Dermis microvascular lymphatic vessel endothelial cell (primary cell): ENCODE measurements at places on chromosomes 7 and 10. TPM values are rescaled to one million over a fixed set of nuclear protein-coding genes. Genes with fewer than 3 reads are reported as not detected.

The CNNM1 gene
- total RNA-seq = under 0.01 TPM in 1 of 2 replicates, not detected in the other

The OR2A1 gene
- total RNA-seq = under 0.01 TPM in 2 replicates

The CYP2C9 gene
- total RNA-seq = not detected in 2 replicates

The HDAC9 gene
- total RNA-seq = 2.0 and 5.3 TPM in 2 replicates

The RNF148 gene
- total RNA-seq = 0.51 and 0.89 TPM in 2 replicates

The RNF133 gene
- total RNA-seq = 0.51 and 1.0 TPM in 2 replicates

The PILRA gene
- total RNA-seq = 0.13 TPM in 1 of 2 replicates, not detected in the other

The CYP3A7 gene
- total RNA-seq = not detected in 2 replicates

The GDF2 gene
- total RNA-seq = not detected in 2 replicates

The MRPL32 gene
- 57.4 and 59.6 TPM in 2 replicates for total RNA-seq

The ABLIM1 gene
- 40.6 and 50.2 TPM in 2 replicates for total RNA-seq

The CHAT gene
- not detected in 2 replicates for total RNA-seq

The PRSS37 gene
- total RNA-seq = not detected in 2 replicates

The COL17A1 gene
- total RNA-seq = 0.25 and 0.90 TPM in 2 replicates

The HTR5A gene
- not detected in 2 replicates for total RNA-seq

The HMX3 gene
- total RNA-seq = not detected in 2 replicates

The TWIST1 gene
- not detected in 2 replicates for total RNA-seq

The ADAM22 gene
- total RNA-seq = 0.26 and 0.38 TPM in 2 replicates

The ZNF467 gene
- total RNA-seq = 4.5 and 8.0 TPM in 2 replicates

The ANKRD61 gene
- under 0.01 and 0.25 TPM in 2 replicates for total RNA-seq

The TMEM139 gene
- not detected in 2 replicates for total RNA-seq

The SEC23IP gene
- total RNA-seq = 14.4 and 16.9 TPM in 2 replicates

The TRA2A gene
- total RNA-seq = 24.9 and 29.3 TPM in 2 replicates

The OR2A12 gene
- not detected in 2 replicates for total RNA-seq

The METTL27 gene
- total RNA-seq = 0.90 and 1.0 TPM in 2 replicates

The MMD2 gene
- not detected in 2 replicates for total RNA-seq

The LDB3 gene
- not detected in 2 replicates for total RNA-seq

The ITIH2 gene
- total RNA-seq = not detected in 2 replicates

The PKD2L1 gene
- not detected in 2 replicates for total RNA-seq

The TOMM7 gene
- 94.4 and 103 TPM in 2 replicates for total RNA-seq

The TMEM229A gene
- total RNA-seq = not detected in 2 replicates

The ASB4 gene
- total RNA-seq = not detected in 2 replicates

The SPRN gene
- not detected in 2 replicates for total RNA-seq

The C10orf90 gene
- not detected in 2 replicates for total RNA-seq

The ACBD7 gene
- 0.89 and 3.1 TPM in 2 replicates for total RNA-seq

The TRIP6 gene
- total RNA-seq = 43.5 and 46.4 TPM in 2 replicates

The LFNG gene
- total RNA-seq = 19.5 and 19.7 TPM in 2 replicates

The C10orf67 gene
- total RNA-seq = not detected in 2 replicates

The GRM3 gene
- total RNA-seq = not detected in 2 replicates

The SDK1 gene
- 0.39 and 2.1 TPM in 2 replicates for total RNA-seq

The ATRNL1 gene
- 0.77 and 1.6 TPM in 2 replicates for total RNA-seq

The FBXL13 gene
- total RNA-seq = 0.13 and 0.39 TPM in 2 replicates

The MMP21 gene
- 0.13 and 0.51 TPM in 2 replicates for total RNA-seq

The LIPF gene
- not detected in 2 replicates for total RNA-seq

The PTPRZ1 gene
- total RNA-seq = not detected in 2 replicates

The CPVL gene
- total RNA-seq = 0.25 and 0.51 TPM in 2 replicates

The PPP1R17 gene
- total RNA-seq = not detected in 2 replicates

The NUPR2 gene
- total RNA-seq = not detected in 2 replicates

The RTKN2 gene
- under 0.01 TPM in 2 replicates for total RNA-seq

The PTN gene
- not detected in 2 replicates for total RNA-seq

The PIK3CG gene
- total RNA-seq = 3.6 and 4.4 TPM in 2 replicates

The EIF3B gene
- 153 and 172 TPM in 2 replicates for total RNA-seq

The GNAI1 gene
- 15.0 and 19.7 TPM in 2 replicates for total RNA-seq

The PNLIPRP1 gene
- not detected in 2 replicates for total RNA-seq

The PLPP4 gene
- not detected in 2 replicates for total RNA-seq

The STAG3 gene
- total RNA-seq = 0.13 and 0.38 TPM in 2 replicates

The NUTM2E gene
- 0.13 TPM in 1 of 2 replicates, not detected in the other for total RNA-seq
